ENCODE measurements at places on chromosomes 3 and 15. TPM values are rescaled to one million over a fixed set of nuclear protein-coding genes. Genes with fewer than 3 reads are reported as not detected.

Gene TM4SF1
- total RNA-seq = 128 TPM

Gene ZKSCAN7
- total RNA-seq = 6.1 TPM

Gene IRAK2
- 3.9 TPM for total RNA-seq

GRCh38 chr3:151568184-151568583, 107.3 kb upstream of the IGSF10 start:
- peak; percentile 36 for ATAC-seq
